ENCODE measurements at places on chromosomes 5 and 9. TPM values are rescaled to one million over a fixed set of nuclear protein-coding genes. Genes with fewer than 3 reads are reported as not detected.

Gene N4BP3
- 24.9 TPM for polyA plus RNA-seq

Gene MARCHF11
- not detected for polyA plus RNA-seq

Gene FOXD4
- 2.0 TPM for polyA plus RNA-seq

DNA sequence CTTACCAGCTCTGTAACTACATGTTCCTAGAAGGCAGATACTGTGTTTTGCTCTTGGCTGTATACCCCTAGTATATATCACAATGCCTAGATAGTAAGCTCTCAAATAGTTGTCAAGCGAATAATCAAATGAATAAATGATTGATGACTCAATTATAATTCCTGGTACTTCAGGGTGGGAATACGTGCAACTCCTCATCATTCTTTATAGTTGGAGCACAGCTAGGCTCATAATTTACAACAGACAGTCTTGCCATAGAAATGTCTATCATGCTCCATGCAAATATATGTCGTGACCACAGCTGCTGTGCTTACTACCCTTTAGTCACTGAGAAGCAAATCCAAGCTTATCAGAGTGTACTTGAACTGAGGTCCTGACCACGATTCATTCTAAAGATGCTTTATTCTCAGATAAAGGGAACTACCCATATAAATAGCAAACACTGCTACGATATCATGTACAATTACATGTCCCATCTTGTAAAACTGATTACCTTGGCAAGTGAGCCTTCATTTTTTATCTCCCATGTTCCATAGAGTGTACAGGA is 52.1 kb downstream of the STRBP start:
- DNase-seq: no peak

DNA sequence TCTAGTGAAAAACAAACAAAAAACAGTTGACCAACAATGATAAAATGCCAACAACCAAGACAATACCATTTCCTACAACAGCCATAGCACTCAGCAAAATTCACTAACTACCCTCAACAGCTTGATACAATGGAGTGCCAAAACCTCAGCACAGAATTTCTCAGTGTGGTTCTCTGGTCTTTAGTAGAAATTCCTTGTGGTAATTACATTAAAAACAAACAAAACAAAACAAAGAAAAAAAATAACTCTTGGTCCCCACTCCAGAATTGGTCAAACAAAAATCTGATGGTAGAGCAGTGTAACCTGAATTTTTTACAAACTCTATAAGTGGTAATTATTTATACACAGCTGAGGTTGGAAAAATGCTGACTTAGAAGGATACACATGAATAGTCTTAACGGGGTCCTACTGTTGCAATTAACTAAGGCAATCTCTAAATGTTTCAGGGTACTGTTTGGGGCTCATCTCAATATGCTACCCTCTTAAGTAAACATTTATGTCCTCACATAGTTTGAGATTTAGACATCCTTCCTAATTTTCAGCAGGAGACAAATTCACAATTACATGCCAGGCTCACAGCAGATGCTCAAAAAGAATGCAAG is 13.8 kb downstream of the CSNK1A1 start:
- no peak for DNase-seq

GRCh38 chr5:62431735-62432620 is 19.4 kb downstream of the IPO11 start:
- DNase-seq: no peak

- no peak for DNase-seq
Observed at GRCh38 chr9:5263351-5264218, 32.4 kb downstream of the INSL4 start.

- peak; percentile 19 for DNase-seq
Observed at GRCh38 chr5:123344816-123345426, 78.3 kb downstream of the CEP120 start.
